GM23248 (cell line): ENCODE measurements at places on chromosomes 12 and 14. TPM values are rescaled to one million over a fixed set of nuclear protein-coding genes. Genes with fewer than 3 reads are reported as not detected.
A peak's percentile ranks its signal among the peaks of the same experiment; 100 is the strongest.

Gene CTDSP2
- polyA plus RNA-seq, result 51.7 and 52.7 TPM in 2 replicates

Gene NRL
- polyA plus RNA-seq, result 0.48 and 0.56 TPM in 2 replicates

Gene PXMP2
- 36.5 and 37.2 TPM in 2 replicates for polyA plus RNA-seq

DNA sequence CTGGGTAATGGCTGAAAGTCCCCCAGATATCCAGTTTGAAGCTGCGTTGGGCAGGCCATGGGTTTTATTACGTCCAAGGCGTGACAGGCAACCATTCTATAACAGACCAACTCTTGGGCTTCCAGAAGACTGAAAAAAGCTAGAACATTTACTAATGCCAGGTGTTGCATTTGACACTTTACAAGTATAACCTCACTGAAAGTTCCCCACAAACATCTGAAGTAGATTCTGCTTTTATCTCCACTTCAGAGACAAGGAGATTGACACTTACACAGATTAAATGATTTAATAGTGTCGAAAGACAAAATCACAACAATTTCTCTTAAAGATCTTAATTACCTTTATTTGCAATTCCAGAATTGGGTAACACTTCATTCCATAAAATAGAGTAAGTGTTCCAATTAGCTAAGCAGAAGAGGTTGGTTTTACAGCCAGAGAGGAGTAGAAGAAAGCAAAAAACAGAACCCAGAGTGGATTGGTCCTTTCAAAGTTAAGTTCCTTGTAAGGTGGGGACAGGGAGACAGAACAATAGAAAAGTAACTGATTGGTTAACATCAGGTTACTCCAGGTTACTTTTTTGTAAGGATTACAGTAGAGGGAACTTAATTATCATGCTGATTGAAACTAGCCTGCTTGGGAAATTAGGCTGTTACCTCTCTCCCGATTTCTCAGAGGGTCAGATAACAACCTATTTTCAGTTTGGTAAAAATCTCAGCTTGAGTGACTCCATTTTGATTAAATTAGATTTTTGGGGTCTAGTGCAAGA lies 11.3 kb downstream of the SOCS2 start:
- no peaks in the 10 kb centered on the region for H3K27me3 ChIP-seq
- H3K4me3 ChIP-seq, result no peak overlapping the region
- 0 out of 2 replicates have a peak, but pooled peaks cover 22% of the 10 kb centered on the region for H3K36me3 ChIP-seq
- H3K4me1 ChIP-seq, result no peaks in the 10 kb centered on the region

DNA sequence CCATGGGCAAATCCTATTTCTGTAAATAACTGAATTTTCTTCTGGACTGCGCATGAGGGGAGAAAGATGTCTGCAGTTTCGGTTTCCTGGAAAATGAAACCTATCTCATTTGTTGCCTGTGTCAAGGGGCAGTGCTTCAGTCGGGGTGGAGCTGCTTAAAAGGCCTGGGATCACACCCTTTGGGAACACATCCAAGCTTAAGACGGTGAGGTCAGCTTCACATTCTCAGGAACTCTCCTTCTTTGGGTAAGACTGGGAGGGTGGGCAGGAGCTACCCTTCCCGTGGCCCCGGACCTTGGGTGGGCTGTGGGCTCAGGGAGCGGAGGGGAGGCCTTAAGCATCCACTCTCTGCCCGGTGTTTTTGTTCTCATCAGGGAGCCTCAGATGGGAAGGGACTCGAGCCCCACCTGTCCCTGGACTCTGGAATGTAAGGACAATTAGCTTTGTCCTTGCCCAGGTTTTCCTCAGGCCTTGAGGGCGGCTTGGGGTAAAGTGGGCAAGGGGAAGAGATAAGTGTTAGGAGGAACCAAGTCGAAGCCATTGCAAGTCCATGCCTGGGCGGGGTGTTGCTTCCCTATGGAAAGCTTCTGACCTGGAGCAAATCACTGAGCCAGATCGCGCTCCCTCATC lies at the start of gene IFI27:
Gene IFI27 (plus strand): TSS at position 185 of the 630 bp plus-strand sequence.
- no peaks in the 10 kb centered on the region; the same call in 1 of the 2 replicates for H3K27me3 ChIP-seq
- no peaks in the 10 kb centered on the region for H3K4me1 ChIP-seq
- no peak within 1 kb of the TSS for H3K27ac ChIP-seq
- H3K4me3 ChIP-seq, result no peak within 1 kb of the TSS
- peak; percentile 46 for DNase-seq

DNA sequence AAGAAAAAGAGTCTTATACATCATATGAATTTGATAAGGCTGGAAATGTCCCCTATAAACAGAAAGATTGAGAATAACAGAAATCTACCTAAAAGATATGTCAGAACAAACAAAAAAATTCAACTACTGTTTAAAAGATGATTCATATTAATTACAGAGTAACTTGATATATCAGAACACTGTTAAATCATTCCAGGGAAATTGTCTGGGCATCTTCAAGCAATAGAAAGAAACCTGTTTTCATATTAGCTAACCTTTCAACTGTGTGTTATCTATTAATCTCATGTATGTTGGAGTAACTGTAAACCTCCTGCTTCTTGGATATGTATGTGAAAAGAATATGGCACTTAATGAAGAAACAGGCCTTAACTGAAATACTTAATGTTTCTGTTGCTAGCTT lies 96.7 kb downstream of the NUBPL start:
- H3K4me1 ChIP-seq, result no peaks in the 10 kb centered on the region
- no peak for DNase-seq
- no peaks in the 10 kb centered on the region for H3K27me3 ChIP-seq
